Brain microvascular endothelial cell (primary cell): ENCODE measurements at places on chromosomes 11 and 22.
A peak's percentile ranks its signal among the peaks of the same experiment; 100 is the strongest.

DNA sequence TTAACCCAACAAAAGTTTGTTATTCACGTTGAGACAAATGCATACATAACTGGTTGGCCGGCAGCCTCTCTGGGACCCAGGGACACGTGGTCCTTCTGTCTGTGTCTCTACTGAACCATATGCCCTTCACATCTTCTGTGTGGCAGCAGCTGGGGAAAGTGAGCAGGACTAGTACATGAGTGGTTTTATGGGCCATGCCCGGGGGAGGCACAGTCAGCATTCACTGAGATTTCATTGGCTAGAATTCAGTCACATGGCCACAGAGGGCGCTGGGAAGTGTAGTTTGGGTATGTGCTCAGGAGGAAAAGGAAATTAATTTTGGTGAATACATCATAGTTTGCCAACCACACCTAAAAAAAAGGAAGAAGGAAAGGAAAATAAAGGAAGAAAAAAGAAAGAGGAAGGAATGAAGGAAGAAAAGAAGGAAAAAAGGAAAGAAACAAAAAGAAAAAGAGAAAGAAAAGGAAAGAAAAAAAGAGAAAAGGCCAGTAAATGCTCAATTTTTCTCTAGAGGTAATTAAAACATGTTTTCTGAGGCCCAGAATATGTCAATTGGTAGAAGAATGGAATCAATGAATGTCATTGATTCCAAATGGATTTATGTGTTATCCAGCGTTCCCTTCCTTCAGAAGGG is 55.9 kb upstream of the KIRREL3 start:
- DNase-seq: no peak

DNA sequence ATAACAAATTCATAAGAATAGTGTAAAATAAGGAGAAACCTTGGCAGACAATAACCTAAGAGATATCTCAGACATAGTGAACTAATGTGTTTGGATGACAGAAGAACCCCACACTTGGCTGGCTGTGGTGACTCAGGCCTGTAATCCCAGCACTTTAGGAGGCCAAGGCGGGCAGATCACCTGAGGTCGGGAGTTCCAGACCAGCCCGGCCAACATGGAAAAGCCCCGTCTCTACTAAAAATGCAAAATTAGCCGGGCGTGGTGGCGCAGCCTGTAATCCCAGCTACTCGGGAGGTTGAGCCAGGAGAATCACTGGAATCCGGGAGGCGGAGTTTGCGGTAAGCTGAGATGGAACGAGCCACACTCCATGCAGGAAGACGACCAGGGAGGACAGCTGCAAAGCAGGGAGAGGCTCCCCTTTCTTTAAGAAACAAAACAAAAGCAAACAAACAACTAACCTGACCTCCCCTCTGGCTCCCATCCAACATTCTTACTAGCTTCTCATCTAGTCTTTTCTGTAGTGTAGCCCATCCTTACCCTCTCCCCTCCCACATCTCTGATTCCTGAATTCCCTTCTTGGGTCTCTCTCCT is 84.2 kb downstream of the ZNF280B start:
- no peak for DNase-seq

DNA sequence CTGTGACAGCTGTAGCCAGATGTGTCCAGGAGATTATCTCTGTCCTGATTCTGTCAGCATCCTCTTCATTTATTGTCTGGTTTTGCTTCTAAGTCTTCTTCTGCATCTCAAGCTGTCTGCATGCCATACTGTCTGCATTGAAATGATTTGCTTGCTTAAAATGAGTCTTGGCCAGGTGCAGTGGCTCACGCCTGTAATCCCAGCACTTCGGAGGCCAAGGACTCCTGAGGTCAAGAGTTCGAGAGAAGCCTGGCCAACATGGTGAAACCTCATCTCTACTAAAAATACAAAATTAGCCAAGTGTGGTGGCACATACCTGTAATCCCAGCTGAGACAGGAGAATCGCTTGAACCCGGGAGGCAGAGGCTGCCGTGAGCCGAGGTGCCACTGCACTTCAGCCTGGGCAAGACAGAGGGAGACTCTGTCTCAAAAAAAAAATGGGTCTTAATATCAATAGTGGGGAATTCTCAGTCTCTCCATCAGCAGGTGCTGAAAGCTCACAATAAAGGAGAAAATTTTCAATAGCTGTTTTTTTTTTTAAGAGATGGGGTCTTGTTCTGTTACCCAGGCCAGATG is 39.2 kb upstream of the AMPD3 start:
- DNase-seq: no peak

DNA sequence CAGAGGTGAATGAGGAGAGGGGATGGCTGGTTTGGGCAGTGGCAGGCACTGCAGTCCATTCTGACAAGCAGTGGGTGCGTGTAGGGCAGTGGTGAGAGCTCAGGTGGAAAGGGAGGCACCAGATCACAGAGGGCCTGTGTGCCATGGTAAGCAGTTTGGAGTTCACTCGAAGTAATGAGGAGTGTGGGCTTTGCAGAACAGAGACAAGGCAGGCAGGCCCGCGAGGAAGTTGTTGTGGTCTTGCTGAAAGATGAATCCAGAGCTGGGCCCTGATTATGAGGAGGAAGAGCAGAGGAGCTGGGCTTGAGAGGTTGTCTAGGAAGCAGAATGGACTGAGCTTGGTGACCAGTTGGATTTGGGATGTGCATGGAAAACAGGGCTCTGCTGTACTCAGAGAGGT is 1.6 kb upstream of the DNAJB13 start:
- no peak for DNase-seq

- no peak for DNase-seq
Observed at GRCh38 chr11:65069217-65069616, 10.9 kb upstream of the NAALADL1 start.

GRCh38 chr11:110077831-110078325 is 15.3 kb upstream of the ZC3H12C start:
- peak; percentile 79 for DNase-seq

DNA sequence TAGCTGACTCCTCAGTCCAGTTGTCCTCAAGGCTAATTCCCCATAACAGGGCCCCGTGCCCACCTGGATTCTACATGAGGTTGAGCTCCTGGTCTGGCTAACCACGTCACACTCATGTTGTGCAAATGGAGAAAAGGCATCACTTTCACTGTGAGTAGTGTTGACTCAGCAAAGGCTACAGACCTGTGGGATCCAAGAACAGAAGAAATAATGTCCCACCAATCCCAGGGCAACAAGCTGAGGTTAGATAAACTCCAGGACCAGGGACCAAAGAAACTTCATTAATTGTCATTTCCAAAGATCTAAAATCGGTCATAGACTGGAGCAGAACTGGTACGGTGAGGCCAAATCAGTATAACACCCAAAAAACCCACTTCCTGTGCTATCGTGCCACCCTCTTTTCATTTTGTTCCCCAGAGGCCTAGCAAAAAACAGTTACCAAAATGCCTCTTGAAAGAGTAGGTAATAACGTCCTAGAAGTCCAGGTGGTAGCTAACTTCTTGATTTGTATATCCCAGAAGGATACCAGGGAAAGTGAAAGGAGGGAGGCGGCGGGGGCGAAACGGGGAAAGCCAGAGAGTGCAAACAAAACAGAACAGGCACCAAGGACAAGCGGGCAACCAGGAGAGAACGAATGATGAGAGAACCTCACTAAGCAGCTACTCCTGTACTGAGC is 1.4 kb downstream of the PCSK7 start:
- DNase-seq: no peak

DNA sequence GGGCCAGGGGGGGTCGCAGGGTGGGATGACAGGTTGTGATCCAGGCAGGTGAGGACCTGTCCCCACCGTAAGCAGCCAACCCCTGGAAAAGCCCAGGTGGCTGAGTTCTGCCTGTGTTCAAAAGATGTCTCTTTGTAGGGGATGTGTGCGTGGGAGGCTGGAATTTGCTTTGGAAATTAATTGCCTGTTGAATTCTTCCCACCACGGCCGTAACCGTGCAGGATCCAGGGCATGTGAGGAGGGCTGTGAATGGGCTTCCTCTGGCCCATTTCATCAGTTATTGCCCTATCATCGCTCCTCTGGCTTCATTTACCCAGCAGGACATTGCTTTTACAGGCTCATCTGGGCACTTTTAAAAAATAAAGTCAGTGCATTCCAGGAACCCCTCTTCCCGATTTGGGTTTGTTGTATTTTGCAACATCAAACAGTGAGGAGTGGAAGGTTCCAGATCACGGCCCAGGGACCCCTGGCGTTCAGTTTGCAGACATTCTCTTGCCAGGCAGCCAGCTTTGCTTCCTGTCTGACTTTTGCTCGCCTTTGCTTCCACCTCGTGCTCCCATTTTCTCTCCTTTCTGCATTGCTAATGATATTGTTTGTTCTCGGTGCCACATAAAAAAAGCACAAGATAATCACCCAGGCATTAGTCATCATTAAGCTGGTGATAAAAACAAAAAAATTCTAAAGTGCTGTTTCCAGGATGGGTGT is 1306.6 kb downstream of the BRD1 start:
- DNase-seq: no peak

GRCh38 chr22:42622061-42622710 is 7.5 kb upstream of the POLDIP3 start:
- DNase-seq: no peak

GRCh38 chr11:94034207-94034606 is 13.1 kb downstream of the HEPHL1 start:
- DNase-seq: no peak

GRCh38 chr11:40315122-40315521 is 1144.3 kb downstream of the LRRC4C start:
- no peak for DNase-seq

DNA sequence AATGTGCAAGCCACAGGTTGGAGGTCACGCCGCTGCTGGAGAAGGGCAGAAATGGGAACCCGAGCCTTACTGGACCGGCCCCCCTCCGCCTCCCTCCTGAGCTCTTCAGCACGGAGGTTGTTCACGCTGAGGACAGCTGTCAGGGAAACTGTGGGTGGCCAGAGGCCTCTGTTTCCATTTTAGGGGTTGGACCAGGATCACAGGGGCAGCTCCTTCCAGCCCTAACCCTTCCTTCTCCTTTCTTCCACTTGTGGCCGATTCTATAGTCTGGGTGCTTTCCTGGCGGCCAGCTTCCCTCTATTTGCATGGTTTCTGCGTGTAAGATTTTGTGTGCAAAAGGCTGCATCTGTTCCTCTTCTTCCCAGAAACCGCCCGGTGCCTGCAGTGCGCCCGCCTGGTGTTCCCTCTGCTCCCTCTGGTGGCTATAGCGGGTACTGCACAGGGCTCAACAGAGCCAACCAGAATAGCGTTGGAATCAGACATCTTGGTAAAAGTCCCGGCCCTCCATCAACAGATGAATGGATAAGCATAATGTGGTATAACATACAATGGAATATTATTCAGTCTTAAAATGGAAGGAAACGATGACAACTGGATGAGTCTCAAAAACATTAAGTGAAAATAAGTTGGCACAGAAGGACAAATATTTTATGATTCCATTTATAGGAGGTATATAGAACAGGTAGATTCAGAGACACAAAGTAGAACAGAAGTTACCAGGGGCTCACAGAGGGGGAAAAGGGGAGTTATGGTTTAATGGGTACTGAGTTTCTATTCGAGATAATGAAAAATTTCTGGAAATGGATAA is 8.4 kb upstream of the SLC22A8 start:
- peak; percentile 80 for DNase-seq

- peak; percentile 92 for DNase-seq
Observed at GRCh38 chr11:10908215-10908951, 50.5 kb upstream of the ZBED5 start.

DNA sequence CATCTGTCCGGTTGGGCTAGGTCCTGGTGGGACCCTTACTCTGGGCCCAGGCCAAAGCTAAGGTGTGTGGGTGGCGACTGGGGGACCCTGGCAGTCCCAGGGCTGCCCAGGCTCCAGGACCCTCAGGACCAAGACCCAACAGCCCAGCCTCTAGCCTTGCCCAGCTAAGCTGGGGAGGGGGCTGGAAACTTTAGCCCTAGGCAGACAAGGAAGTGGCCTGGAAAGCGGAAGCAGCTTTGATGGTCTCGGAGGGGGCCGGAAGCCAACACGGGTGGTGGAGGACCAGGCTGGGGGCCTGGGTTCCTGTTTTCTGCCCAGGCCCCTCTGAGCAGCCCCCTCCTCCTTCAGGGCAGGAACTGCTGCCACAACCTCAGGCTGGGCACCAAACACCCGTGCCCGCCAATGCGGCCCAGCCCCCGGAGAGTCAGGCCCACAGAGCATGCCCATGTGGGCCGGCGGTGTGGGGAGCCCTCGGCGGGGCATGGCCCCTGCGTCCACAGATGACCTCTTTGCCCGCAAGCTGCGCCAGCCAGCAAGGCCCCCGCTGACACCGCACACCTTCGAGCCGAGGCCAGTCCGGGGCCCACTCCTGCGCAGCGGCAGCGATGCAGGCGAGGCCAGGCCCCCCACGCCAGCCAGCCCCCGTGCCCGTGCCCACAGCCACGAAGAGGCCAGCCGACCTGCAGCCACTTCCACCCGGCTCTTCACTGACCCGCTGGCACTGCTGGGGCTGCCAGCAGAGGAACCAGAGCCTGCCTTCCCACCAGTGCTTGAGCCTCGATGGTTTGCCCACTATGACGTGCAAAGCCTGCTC is 2.8 kb downstream of the SIPA1 start:
- DNase-seq: no peak

DNA sequence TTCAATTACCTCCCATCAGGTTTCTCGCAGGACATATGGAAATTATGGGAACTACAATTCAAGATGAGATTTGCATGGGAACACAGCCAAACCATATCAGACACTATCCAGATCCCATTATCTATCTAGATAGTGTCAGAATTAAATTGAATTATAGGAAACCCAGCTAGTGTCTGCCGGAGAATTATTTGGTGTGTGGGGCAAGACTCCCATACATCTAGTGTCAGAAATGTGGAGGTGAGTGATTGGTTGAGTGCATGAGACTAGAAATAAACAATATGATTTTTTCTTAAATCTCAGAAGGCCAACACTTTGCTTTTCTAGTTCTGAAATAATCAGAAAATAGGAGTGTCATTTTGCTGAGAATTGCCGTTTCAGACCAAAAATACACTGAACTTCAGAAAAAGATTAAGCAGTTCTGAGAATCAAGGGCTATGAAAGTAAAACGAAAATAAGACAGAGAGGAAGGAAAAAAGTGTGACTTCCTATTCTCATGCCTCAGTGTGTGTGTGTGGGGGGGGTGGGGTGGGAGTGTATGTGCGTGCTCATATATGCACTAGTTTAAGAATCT is 21.3 kb downstream of the CASP12 start:
- no peak for DNase-seq

DNA sequence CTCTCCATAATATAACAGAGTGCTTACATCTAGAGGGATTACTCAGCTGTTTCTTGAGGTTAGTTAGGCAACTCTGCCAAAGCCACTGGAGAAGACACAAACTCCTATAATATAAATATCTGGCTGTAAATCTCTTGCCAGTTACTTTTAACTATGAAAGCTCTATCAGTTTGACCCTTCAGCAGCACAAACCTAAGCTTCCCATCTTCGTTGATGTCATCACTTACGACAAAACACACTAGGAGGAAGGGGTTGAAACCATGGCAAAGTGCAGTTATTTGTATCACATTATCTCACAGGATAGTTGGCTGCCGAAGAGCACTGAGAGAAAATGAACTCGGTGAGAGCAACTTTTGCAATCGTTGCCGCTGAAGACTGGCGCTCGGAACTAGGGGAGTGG is 922.1 kb downstream of the OPCML start:
- DNase-seq: no peak

DNA sequence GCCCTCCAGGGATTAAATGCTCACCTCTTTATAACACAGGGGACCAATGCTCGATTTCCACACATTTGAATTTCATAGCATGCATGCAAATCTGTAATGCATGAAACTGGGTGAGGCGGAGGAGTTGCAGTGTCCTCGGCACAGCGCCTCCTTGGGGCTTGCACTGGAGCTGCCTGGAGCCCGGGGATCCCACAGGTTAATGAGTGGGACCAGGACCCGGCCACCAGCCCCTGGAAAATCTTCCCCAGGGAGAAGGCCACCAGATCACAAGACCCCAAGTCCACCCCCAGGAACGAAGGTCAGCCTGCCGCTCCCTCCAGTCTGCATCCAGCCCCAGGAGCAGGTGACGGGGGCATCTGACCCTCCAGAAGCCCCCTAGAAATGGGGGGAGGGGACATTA is 119.1 kb downstream of the MN1 start:
- DNase-seq: no peak
